ENCODE measurements at places on chromosomes 3 and 15.

- no peak for DNase-seq
Measured at GRCh38 chr15:85691350-85692240, 103.1 kb downstream of the KLHL25 start.

GRCh38 chr3:37546876-37547275 is 314.8 kb upstream of the CTDSPL start:
- DNase-seq = no peak

- DNase-seq = no peak
Measured at GRCh38 chr3:112847692-112848091, 1.0 kb upstream of the CD200R1L start.

DNA sequence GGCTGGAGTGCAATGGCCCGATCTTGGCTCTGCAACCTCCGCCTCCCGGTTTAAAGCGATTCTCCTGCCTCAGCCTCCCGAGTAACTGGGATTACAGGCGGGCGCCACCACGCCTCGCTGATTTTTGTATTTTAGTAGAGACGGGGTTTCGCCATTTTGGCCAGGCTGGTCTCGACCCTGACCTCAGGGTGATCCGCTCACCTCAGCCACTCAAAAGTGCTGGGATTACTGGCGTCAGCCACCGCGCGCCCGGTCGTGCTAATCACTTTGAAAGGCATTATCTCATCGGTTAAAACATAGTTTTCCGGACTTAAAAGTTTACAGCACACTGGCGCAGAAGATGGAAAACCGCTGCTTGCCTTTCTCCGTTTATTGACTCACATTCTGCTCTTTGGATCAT is 27.6 kb upstream of the MTHFS start:
- no peak for DNase-seq

DNA sequence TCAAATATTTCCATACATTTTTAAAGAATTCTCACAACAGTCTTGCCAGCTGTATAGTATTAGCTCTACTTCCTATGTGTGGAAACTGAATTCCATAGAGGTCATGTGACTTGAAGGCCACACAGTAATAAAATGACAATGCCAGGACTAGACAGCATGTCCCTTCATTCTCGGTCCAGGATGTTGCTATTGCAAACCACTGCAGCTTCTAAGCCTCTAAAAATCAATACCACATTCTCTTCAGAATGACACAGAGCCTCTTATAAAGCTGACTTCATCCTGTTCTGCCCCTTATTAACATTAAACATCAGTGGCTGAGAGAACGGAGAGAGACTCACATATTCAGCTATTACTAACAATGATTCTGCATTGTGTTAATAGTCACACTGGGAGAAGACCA is 240.3 kb upstream of the PEX5L start:
- no peak for DNase-seq

DNA sequence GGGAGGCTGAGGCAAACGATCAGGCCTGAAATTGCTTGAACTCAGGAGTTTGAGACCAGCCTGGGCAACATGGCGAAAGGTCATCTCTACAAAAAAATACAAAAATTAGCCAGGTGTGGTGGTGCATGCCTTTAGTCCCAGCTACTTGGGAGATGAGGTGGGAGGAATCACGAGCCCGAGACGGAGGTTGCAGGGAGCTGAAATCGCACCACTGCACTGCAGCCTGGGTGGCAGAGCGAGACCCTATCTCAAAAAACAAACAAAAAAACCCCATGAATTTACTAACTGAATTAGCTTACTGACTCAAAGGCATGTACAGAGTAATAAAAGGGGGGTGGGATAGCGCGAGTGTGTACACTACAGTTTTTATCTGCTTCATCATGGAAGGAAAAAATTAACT is 19.3 kb downstream of the ARF4 start:
- no peak for DNase-seq

DNA sequence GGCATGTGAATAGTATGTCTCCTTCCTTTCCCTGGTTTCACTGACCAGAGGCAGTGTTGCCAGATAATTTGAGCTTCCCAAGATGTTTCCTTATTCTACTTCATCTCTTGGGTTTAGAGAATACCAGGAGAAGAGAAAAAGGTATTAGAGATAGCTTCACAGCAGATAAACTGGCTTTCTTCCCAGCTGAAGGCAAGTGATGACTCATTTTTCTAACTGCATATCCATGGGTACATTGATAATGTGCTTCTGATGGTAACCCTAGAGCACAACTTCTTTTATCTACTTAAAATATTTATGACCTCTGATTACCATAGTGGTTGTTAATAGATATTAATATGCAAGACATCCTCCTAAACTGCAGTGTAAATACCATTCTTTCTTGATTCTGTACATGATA is 34.6 kb upstream of the CMTM8 start:
- DNase-seq = no peak

DNA sequence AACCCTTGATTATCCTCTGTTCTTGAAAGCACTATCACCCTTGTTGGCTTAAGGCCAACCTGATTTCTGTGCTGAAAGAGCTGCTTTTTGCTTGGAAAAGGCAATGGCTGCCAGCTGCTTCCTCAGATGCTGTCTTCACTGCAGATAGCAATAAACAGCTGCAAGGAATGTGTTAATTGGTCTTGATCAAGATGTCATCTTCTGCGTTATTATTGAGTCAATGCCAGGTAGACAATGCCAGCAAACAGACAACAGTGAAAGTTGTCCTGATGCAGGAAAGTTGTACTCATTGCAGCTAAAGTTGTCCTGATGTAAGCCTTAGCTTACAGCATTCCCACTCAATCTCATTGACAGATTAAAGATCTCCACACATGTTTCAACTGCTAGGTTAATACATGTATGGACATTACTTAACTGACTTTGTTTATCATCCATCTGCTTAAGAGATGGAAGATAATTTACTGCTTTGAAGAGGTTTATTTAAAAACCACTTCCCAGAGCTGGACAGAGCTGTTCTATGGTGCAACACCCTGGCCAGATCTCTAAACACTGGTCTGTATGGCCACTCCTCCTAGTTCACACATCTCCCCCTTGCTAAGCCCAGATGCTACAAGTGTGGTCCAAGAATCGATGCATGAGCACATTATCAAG is 251.0 kb upstream of the MCTP2 start:
- no peak for DNase-seq

GRCh38 chr15:29322415-29322814 is 52.8 kb upstream of the NSMCE3 start:
- DNase-seq = no peak

DNA sequence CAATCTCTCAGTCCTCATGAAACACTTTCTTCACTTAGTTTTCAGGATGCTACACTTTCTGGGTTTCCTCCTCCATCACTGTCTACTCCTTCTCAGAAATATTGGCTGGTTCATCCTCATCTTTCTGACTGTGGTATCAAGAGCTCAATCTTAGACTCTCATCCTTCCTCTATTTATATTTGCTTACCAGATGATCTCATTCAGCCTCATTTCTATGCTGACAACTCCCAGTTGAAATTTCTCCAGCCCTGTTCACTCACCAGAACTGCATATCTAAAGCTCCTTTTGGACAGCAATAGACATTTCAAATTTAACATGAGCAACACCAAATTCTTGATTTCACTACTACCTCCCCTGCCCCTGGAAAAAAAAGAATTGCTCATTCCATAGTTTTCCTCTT is 48.0 kb upstream of the FBN1 start:
- DNase-seq = no peak

- DNase-seq = no peak
Measured at GRCh38 chr15:60726576-60726975, 247.6 kb upstream of the ICE2 start.

GRCh38 chr3:14625443-14625842 is 26.1 kb upstream of the CCDC174 start:
- DNase-seq = no peak

DNA sequence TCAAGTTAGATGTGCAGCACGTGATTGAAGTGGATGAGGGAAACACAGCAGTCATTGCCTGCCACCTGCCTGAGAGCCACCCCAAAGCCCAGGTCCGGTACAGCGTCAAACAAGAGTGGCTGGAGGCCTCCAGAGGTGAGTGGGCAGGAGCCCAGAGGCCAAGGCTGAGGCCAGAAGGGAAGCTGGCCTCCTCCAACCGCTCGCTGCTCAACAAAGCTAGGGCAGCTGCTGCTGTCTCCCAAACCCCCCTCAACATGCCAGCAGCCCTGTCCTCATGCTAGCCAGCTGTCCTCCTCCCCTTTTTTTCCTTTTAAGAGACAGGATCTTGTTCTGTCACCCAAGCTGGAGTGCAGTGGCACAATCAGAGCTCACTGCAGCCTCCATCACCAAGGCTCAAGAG is 57.0 kb downstream of the BOC start:
- DNase-seq = no peak

GRCh38 chr3:197364410-197365071 is 66.1 kb upstream of the DLG1 start:
- DNase-seq = no peak

GRCh38 chr3:137032465-137033120 is 74.8 kb downstream of the IL20RB start:
- peak; percentile 47 for DNase-seq

- no peak for DNase-seq
Measured at GRCh38 chr15:53709821-53710220, 49.6 kb downstream of the WDR72 start.

GRCh38 chr3:45657853-45658252 is 31.3 kb upstream of the SACM1L start:
- DNase-seq = no peak

DNA sequence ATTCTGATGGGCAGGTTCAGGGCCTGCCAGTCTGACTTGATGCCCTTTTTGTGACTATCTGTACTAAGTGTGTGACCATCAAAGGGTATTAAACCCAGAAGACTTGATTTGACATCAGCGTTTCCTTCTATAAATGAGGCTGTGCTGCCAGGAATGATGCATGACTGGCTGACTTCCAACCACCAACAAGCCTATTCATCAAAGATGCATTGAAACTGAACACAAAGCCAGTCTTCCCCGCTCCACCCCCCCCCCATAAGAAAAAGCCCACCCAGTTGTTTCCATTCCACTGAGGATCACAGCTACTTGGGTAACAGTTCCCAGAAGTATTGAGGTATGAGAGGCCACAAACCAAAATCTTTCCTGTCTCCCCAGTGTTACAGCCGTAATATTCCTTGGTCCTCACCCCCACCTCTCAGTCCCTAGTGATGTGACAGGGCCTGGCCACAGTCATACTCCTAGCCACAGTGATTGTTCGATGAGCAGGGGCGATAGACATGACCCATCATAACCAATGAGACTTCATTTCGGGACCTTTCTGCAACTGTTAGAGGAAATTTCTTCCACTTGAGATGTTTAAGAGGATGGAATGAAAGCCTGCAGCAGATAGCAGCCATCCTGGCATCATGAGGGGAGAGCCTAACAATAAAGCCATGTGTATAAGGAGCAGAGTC is 22.6 kb downstream of the SH3BP5 start:
- no peak for DNase-seq

GRCh38 chr15:41241221-41241964 is 10.3 kb downstream of the CHP1 start:
- no peak for DNase-seq

DNA sequence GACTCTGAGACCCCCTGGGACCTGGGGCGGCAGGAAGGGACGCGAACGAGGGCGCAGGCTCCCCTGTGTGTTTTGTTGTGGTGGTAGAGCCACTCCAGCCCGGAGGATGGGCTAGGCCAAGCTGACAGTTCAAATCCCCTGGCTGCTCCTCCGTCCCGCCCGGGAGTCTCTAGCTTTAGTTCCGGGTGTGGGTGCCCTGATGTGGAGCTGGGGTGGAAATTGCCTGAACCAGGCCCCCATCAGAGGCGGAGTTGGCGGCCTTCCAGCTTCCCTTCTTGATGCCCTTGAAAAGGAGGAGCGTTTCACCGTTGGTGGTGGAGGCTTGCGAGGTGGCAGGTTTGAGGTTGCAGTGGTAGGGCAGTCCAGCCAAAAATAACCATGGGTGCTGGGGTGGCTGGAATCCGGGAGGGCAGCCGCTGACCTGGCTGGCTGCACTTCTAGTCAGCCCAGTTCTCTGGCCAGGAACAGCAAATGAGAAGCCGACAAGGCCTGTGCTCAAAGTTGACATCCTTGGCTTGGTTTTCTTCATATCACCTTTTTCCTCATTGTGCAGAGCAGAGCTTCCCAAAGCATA is 817 bp downstream of the CLK3 start:
- peak; percentile 50 for DNase-seq

- DNase-seq = no peak
Measured at GRCh38 chr3:153621953-153622352, 459.9 kb downstream of the RAP2B start.

- no peak for DNase-seq
Measured at GRCh38 chr3:168094877-168095610, 680 bp downstream of the GOLIM4 start.

DNA sequence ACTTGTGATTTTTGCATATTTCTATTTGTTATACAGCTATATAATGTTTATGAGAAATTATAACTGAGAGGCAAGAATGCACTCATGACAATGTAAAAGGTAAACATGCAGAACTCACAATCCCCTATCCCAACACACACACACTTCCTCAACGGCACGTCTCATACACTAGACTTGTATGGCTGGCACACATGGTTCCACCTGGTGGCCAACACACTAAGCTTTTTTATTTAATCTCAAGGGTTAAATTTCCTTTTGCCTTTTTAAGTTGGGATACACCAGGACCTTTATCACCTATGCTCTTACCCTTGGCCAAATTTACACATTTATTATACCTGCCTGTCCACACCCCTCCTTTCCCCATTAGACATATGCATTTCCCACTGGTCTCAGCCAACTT is 88.6 kb upstream of the PSMD6 start:
- DNase-seq = no peak

DNA sequence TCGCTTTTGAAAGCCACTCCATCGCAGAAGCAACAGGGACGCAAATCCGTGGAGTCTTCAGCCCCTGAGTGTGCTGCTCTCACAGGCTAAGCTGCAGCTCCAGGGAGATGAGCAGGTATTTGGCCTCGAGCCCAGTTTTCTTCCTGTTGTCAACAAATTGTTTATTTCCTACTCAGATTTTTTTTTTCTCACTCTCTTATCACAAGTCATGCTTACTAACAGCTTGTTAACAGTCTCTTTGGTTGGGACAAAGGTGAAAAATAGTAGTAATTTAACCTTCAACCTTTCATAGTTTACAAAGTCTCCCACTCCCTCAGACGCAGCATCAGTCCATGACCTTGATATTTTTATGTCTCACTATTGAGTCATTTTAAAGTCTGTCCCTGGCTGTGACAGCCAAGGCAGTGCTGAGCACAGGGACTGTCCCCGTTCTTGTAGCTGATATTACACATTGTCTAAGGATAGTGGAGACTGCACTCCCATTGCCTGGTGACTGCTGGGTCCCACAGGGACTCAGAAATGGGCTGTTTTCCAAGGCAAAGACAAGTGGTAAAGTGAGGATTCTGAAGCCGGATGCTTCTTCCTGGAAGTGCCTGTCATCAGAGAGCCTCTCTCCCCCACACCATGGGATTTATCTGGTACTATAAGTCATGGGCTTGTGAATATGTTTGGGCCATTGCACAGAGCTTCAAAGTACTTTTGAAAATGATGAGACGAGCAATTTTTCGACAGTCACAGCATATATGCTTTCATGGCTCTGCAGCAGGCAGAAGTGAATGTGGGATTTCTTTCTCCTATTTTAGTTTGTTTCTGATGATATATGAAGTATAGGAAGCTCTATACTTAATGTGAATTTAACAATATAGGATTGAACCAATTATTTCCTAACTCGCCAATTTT is 59.8 kb upstream of the UNC13C start:
- no peak for DNase-seq

- DNase-seq = no peak
Measured at GRCh38 chr3:135982404-135982761, 16.9 kb downstream of the PPP2R3A start.
